HCEC 1CT (cell line): ENCODE measurements at places on chromosomes 1 and 21.

DNA sequence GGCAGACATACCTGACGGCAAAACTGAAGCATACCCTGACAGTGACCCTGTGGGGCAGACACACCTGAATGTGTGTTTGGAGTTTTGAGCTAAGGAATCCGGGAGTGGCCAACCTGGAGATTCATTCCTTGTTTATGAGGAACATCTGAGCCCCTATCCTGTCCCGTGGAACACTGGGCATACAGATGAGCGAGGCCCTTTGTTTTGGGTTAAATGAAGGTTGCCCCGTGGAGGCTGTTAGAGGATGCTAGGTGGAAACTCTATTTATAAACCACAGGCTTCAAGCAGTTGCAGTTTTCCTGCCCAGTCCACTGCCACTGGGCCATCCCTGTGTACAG is 18.1 kb downstream of the GALNT2 start:
- DNase-seq, result no peak

GRCh38 chr1:27536010-27536757 is 46.2 kb upstream of the WASF2 start:
- no peak for DNase-seq

DNA sequence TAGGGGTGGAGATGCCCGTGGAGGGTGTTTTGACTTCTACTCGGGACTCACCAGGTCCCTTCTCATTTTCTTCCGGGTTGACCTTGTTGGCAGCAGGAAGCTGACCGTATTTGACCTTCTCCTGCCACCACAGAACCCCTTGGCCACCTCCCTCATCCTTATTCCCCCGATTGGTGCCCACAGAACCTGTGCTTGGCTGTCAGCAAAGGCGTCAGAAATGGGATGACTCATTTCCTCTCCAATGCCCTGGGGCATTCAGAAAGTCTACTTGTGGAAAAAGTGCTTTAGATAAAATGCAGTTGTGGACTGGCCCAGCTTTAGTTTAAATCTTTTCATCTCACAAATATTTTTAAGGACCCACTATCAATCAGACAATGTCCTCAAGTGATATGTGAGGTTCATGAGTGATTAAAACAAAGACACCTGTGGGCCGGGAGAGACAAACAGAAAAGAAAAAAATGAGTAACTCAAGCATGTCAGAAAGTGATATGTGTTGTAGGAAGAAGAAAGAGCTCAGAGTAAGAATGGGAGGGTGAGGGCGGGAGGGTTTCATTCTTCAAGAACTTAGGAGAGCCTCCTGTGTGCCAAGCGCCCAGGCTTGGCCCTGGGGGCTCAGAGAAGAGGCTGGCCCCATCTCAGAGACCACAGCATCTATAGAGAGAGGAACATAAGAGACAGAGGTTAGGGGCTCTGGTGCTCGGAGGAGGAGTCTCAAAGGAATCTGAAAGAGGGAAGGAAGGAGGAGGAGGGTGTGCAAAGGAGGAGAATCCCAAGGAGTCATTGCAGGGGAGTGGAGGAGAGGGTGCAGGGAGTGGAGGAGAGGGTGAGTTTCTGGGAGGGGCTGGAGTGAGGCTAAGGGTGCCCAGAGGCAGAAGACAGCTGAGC is 221.6 kb upstream of the VAMP3 start:
- DNase-seq, result peak; percentile 27

DNA sequence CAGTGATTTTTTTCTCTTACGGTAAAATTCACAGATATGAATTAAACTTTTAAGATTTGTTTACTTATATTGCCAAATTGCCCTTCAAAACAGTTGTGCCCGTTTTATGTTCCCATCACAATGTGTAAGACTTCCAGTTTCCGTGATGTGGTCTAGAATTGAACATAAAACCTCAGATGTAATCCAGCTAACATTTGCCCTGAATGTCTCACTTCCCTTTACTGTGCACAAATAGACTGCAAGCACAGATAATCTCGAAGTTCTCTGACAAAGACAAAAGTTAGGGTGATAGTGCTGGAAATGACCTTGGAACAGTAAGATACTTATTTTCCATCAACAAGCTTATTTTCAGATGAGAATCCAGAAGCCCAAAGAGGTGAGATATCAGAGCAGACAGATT is 177.5 kb downstream of the ZZZ3 start:
- DNase-seq, result no peak

DNA sequence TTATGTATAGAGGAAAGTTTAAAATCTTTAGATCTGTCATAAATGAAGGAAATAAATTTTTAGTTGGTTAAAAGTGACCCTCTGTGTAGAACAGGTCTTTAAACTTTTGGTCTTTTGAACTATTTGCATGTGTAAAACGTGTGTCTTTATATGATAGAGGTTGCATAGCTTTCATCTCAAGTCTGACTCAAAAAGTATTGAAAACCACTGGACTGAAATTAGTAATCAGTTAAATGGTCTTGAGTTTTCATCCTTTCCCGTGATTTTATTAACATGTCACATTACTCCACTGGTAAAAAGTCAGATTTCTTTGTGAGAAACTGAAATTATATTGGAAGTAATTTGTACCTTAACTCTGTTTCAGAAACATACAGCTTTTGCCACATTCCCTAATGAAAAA is 1.8 kb downstream of the RNPC3 start:
- no peak for DNase-seq

DNA sequence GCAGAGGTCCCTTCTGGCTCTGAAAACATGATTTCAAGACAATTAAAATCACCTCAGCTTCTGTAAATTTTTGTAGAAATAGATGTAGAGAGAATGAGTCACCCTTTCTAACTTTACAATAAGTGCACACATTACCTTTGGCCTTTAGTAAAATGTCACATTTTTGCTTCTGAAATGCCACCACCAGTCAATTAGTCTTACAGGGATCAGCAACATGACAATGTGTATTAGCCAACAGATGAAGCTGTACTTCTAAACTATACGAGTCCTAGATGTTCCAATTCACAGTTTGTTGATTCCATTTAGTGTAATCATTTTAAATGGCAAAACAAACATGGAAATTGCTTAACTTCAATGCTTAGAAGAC is 23.1 kb downstream of the C21orf91 start:
- peak; percentile 6 for DNase-seq

DNA sequence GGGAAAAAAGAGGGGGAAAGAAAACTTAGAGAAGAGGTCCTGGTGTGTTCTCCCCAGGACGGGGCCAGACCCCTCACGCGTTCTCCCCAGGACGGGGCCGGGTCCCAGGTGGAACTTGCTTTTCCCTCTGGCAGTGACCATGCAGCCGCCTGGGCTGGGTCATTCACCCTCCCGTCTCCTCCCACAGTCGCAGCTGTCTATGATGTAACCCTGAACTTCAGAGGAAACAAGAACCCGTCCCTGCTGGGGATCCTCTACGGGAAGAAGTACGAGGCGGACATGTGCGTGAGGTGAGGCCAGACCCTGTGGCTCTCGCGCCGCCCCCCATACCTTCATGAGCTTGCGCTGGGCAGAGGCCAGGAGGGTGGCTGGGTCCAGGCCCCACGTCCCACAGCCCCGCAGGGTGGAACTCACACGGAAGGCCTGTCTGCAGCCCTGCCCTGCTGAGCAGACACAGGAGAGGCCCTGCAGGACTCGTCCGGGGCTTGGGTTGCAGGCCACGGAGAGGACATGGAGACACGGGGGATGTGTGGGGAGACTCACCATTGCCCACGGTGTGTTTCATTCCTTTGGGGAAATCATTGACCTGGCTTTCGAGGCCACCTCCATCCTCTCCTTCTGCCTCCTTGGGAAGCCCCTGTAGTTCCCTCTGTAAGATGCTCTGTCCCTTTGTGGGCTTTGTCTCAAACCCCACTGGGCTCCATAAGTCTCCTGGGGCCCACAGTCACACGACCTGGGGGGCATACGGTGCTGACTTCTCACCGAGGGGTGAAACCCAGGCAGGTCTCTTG is 40.7 kb upstream of the TRAPPC10 start:
- DNase-seq, result no peak

DNA sequence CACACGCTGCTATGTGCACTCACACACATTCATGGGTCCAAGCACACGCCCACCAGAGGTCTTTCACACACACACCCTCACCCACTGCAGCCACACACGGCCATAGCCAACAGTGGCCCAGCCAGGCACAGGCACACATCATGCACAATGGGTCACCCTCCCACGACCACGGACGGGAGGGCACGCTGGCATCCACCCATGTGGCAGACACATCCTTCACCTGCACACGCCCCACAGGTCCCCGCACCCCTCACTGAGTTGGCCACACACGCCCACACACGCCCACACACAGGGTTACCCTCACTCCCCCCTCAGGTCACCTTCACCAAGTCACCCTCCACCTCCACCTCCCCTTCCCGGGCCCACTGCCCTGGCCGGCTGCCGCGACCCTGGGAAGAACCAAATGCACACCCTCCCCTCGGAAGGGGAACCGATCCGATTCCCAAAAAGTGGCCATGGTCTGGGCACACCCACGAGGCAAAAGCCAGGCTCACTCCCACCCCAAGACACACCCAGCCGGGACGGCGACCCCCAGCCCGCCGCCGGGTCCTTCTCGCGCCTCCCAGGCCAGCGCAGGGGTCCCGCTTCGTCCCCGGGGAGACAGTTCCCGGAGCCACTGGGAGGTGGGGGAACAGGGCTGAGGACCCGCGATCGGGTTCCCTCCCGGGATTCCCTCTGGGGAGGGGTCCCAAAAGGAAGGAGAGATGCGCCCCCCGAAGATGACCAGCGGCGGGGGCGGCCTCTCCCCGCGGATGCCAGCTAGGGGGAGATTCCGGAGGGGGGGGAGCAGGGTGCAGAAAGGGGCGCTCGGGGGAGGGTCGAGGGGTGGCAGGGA is 860 bp downstream of the SDC3 start:
- DNase-seq, result no peak

- DNase-seq, result no peak
Observed at GRCh38 chr1:221085701-221086375, 206.6 kb downstream of the HLX start.

- no peak for DNase-seq
Observed at GRCh38 chr1:2318314-2319278, 72.8 kb downstream of the MORN1 start.

- DNase-seq, result peak; percentile 39
Observed at GRCh38 chr1:1033009-1033587, 13.2 kb downstream of the AGRN start.

- DNase-seq, result peak; percentile 72
Observed at GRCh38 chr1:59506952-59507351, 210.1 kb downstream of the FGGY start.

- peak; percentile 38 for DNase-seq
Observed at GRCh38 chr1:6612641-6613360, 730 bp upstream of the PHF13 start.

GRCh38 chr1:12599657-12600056 is 18.4 kb downstream of the DHRS3 start:
- DNase-seq, result no peak

- DNase-seq, result no peak
Observed at GRCh38 chr21:26572702-26573381, at the start of gene CYYR1. CYYR1 (minus strand) TSS chr21:26573286; CDS start chr21:26572940, 346 bp downstream.

- DNase-seq, result no peak
Observed at GRCh38 chr1:21891621-21892479, 45.3 kb downstream of the HSPG2 start.

DNA sequence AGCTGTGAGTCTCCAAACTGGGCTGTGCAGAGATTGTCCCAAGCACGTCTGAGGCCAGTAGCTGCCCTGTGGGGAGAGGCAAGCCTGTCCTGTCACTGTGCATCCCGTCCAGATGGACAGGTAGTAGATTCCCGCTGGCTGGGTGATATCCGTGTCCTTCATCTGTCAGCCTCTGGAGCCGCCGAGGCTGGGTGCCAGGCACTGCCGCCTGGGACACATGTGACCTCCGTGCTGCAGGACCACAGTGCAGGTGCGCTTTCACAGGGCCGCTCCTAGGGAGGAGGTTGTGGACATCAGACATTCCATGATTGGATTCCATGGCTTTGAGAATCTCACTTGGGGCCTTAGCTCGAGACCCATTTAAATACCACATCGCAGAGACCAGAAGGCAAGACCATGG is 4.7 kb downstream of the PDXK start:
- DNase-seq, result no peak
